ENCODE measurements at places on chromosomes 12 and 14. TPM values are rescaled to one million over a fixed set of nuclear protein-coding genes. Genes with fewer than 3 reads are reported as not detected.

The CLEC12A gene
- total RNA-seq = not detected

The FAM181A gene
- not detected for total RNA-seq

The PMEL gene
- total RNA-seq = 0.44 TPM

The MEG3 gene
- 35.4 TPM for total RNA-seq

The C12orf50 gene
- total RNA-seq = not detected

The IL31 gene
- not detected for total RNA-seq

The TSPAN11 gene
- 0.44 TPM for total RNA-seq

The FAM222A gene
- 0.64 TPM for total RNA-seq

The PLXNC1 gene
- 5.5 TPM for total RNA-seq

The ESR2 gene
- not detected for total RNA-seq

The ASIC1 gene
- 20.7 TPM for total RNA-seq
